ENCODE measurements at places on chromosomes 2 and 18. TPM values are rescaled to one million over a fixed set of nuclear protein-coding genes. Genes with fewer than 3 reads are reported as not detected.

Gene ACOXL
- not detected for polyA plus RNA-seq

Gene COL4A4
- 2.0 TPM for polyA plus RNA-seq

Gene CHST9
- not detected for polyA plus RNA-seq

Gene ATP6V1C2
- 0.25 TPM for polyA plus RNA-seq

Gene LHCGR
- polyA plus RNA-seq = 0.04 TPM

Gene TUBB8B
- not detected for polyA plus RNA-seq

Gene ANKRD62
- not detected for polyA plus RNA-seq

Gene PER2
- polyA plus RNA-seq = 2.5 TPM

Gene UNC80
- not detected for polyA plus RNA-seq

Gene DYNAP
- polyA plus RNA-seq = not detected

Gene INHBB
- polyA plus RNA-seq = 20.0 TPM

Gene RMDN2
- polyA plus RNA-seq = 3.3 TPM

Gene PTRHD1
- 38.3 TPM for polyA plus RNA-seq

Gene ACAA2
- 101 TPM for polyA plus RNA-seq

Gene RBM44
- polyA plus RNA-seq = 0.39 TPM

Gene CDC42EP3
- polyA plus RNA-seq = 47.8 TPM

Gene PMAIP1
- 0.25 TPM for polyA plus RNA-seq

Gene C2orf80
- polyA plus RNA-seq = 0.04 TPM

Gene CTAGE1
- not detected for polyA plus RNA-seq

Gene RGPD3
- 0.03 TPM for polyA plus RNA-seq

Gene NIF3L1
- 50.0 TPM for polyA plus RNA-seq

Gene PCARE
- 0.09 TPM for polyA plus RNA-seq

Gene SOX11
- polyA plus RNA-seq = 0.13 TPM

Gene KLHL29
- 6.4 TPM for polyA plus RNA-seq

Gene GNAL
- 2.5 TPM for polyA plus RNA-seq

Gene SPATA3
- not detected for polyA plus RNA-seq

Gene TXNL1
- 116 TPM for polyA plus RNA-seq

Gene POTEC
- not detected for polyA plus RNA-seq

Gene SH3BP4
- polyA plus RNA-seq = 3.0 TPM

Gene TMEM18
- polyA plus RNA-seq = 18.1 TPM

Gene CHMP3
- polyA plus RNA-seq = 99.8 TPM

Gene ALK
- polyA plus RNA-seq = 0.03 TPM

Gene EFHD1
- polyA plus RNA-seq = 17.7 TPM

Gene TDRD15
- polyA plus RNA-seq = not detected

Gene WDR35
- 2.2 TPM for polyA plus RNA-seq

Gene RASGRP3
- 3.4 TPM for polyA plus RNA-seq

Gene KCNJ3
- 0.04 TPM for polyA plus RNA-seq

Gene IL37
- polyA plus RNA-seq = not detected

Gene RTKN
- polyA plus RNA-seq = 3.1 TPM

Gene MTHFD2
- polyA plus RNA-seq = 60.4 TPM

Gene FBXO48
- 0.57 TPM for polyA plus RNA-seq

Gene CDK15
- 0.05 TPM for polyA plus RNA-seq

Gene GKN1
- 0.23 TPM for polyA plus RNA-seq

Gene ACMSD
- polyA plus RNA-seq = not detected

Gene UPP2
- polyA plus RNA-seq = not detected

Gene HOXD11
- not detected for polyA plus RNA-seq

Gene ANO7
- polyA plus RNA-seq = 0.34 TPM

Gene MOGAT1
- not detected for polyA plus RNA-seq

Gene PID1
- polyA plus RNA-seq = 4.7 TPM

Gene UGT1A1
- polyA plus RNA-seq = not detected

Gene TUBA4B
- polyA plus RNA-seq = 0.06 TPM

Gene LRRC30
- not detected for polyA plus RNA-seq

Gene NETO1
- polyA plus RNA-seq = 0.09 TPM

Gene SLC30A3
- polyA plus RNA-seq = 0.09 TPM

Gene SAP130
- polyA plus RNA-seq = 8.0 TPM

Gene LCLAT1
- polyA plus RNA-seq = 4.2 TPM

Gene ZBTB7C
- 0.34 TPM for polyA plus RNA-seq

Gene AQP12B
- not detected for polyA plus RNA-seq

Gene ZNG1B
- 22.7 TPM for polyA plus RNA-seq
